ENCODE measurements at places on chromosomes 6 and 20.

- no peak for DNase-seq
Observed at GRCh38 chr20:5714261-5715041, 35.8 kb upstream of the SHLD1 start.

DNA sequence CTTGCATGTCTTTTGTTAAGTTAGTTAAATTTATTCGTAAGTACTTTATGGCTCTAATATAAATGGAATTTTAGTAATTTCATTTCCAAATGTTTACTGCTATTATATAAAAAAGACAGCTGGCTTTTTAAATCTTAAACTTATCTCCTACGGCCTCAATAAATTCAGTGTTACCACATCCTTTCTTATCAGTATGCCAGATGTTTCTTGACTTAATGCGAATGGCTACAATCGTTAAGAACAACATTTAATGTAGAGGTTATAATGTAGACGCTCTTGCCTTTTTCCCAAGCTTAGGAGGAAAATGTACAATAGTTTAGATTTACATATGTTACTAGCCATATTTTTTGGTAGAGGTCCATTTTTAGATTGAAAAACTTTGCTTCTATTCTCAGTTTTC lies 659.4 kb downstream of the TENT5A start:
- no peak for DNase-seq

DNA sequence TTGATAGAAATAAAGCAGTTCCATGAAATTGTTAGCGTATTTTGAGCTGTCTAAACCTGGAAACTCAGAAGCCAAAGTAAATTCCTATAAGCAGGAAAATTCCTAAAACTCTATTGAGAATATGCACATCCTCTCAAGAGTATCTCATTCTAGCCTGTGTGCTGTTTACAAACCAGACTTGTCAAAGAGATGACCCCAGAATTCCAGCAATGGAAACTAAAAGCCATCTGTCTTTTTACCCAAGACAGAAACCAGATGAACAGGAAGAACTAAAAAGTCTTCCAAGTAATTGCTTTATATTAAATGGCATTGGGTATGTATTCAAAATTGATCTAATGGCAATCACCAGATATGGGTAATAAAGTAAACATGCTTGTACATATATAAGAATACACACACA lies 92.6 kb downstream of the COL19A1 start:
- DNase-seq, result no peak

GRCh38 chr6:114210467-114210866 lies 132.4 kb downstream of the HS3ST5 start:
- DNase-seq, result no peak

DNA sequence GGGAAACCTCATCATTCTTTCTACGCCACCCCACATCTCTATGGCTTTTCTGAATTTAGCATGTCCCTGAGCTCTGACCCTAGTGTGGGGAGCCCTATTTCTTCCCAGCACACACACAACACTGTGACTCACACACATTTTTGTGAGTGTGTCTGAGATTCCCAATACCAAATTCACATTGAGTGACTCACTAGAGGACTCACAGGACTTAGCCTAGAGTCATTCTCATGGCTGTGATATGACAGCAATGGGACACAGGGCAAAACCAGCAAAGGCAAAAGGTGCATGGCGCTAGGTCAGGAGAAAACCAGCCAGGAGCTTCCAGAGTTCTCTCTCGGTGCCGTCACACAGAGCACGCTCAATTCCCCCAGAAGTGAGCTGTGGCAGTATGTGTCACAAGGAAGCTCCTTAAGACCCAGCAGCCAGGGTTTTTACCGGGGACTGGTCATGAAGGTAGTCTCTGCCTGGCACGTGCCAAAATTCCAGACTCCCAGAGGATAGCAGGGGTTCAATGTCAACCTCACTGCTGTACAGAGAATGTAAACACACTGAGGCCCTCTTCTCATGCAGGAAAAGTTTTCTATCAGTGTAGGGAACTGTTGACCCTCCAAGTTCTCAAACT lies 6.2 kb downstream of the CSTL1 start:
- peak; percentile 59 for DNase-seq

- no peak for DNase-seq
Observed at GRCh38 chr20:48209102-48209501, 423.8 kb upstream of the SULF2 start.

GRCh38 chr6:6978731-6979130 lies 129.0 kb upstream of the RREB1 start:
- no peak for DNase-seq

GRCh38 chr20:23092861-23093495 lies 6.9 kb upstream of the CD93 start:
- DNase-seq, result no peak

DNA sequence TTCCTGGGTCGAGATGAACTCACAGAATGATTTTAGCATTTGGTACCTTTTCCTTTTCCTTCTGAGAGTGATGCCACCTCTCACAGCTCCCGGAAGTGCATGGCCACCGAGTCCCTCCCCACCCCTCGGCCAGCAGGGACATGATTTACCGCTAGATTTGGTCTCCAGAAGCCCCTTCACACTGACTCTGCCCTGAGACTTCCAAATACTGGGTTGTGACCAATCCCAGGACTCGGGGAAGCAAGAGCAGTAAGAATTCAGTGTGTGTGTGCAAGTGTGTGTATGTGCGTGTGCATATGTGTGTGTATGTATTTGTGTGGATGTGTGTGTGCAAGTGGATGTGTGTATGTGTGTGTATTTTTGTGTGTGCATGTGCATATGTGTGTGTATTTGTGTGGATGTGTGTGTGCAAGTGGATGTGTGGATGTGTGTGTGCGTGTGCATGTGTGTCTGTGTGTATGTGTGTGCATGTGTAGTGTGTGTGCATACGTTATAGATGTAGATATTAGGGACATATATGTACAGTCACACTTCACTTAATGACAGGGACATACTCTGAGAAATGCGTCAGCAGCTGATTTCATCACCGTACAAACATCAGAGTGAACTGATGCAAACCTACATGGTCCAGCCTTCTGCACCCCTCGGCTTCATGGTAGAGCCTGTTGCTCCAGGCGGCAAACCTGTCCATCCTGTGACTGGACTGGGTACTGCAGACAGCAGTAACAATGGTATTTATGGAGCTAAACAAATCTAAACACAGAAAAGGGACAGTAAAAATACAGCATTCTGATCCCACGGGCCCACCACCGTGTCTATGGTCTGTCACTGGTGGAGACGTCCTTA lies 374.5 kb downstream of the TAF4 start:
- no peak for DNase-seq

DNA sequence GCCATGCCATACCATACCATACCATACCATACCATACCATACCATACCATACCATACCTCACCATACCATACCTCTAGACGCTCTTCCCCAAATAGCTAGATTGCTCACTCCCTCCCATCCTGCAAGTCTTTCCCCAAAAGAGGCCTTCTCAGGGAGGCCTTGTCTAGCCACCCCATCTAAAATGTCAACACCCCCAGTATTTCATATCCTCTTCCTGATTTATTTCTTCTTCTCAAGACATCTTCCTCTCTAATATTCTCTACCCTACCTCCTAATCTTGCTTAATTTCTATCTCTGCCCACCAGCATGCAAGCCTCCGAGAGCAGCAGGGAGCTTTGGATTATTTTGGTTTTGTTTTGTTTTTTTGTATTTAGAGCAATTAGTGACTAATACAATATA lies 225.2 kb upstream of the RREB1 start:
- DNase-seq, result no peak

DNA sequence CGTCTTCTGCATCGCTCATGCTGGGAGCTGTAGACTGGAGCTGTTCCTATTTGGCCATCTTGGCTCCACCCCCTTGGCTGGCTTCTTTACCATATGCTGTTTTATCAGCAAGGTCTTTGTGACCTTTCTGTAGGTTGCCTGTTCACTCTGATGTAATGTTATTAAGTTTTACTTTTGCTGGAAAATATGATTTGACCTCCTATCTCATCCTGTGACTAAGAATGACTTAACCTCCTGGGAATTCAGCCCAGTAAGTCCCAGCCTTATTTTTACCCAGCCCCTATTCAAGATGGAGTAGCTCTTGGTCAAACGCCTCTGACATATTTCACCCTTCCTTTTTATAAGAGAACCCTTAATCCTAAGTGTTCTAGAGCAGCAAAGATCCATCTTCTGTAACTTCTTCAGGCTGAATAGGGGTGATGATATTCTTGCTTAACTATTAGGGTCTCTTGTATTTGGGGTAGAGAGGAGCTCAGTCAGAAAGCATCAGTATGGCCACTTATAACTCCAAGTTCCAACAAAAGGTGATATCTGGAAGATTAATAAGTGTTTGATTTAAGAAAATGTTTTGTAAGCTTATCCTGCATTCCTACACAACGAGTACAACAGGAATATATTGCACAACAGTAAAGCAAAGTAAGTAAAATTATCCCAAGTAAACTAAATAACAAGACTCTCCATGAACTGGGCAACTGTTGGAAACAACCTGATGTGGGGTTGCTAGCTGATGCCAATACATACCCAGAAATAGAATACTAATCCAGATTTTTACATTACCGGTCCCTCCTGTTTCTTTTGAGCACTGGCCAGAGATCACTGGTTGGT lies 23.1 kb upstream of the HMGN3 start:
- no peak for DNase-seq

DNA sequence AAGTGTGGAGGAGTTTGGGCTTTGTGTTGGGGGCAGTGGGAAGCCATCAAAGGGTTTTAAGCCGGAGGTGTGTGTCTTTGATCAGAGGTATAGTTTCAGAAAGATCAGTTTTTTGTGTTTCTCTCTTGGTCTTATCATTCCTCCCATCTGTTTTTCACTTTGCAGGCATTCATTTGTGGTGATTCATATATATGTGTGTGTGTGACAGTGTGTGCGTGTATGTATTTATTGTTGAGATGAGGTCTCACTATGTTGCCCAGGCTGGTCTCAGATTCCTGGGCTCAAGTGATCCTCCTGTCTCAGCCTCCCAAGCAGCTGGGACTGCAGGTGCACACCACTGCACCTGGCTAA lies 11.1 kb upstream of the SERINC3 start:
- DNase-seq, result no peak

- DNase-seq, result no peak
Observed at GRCh38 chr20:10105046-10105445, 70.3 kb downstream of the ANKEF1 start.

DNA sequence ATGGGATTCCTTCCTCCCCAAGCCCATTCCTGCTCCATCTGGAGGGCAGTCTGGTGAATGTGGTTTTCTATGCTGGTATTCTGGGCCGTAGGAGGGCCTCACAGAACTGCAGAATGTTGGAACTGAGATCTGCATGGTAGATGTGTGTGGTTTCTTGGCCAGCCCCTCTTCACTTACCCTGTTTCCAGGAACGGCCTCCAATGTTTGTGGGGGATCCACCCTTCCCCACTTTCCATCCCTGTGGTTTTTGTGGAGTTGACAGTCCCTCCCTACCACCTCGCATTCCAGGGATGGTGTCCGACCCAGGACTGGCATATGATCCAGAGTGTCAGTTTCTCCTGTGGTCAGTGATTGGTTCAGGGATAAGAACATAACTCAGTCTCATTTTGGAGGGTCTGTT lies 26.7 kb upstream of the TMEM14A start:
- no peak for DNase-seq

GRCh38 chr20:741620-742019 lies 26.7 kb downstream of the SLC52A3 start:
- DNase-seq, result no peak

- no peak for DNase-seq
Observed at GRCh38 chr6:22366214-22366613, 69.4 kb upstream of the PRL start.

- DNase-seq, result no peak
Observed at GRCh38 chr6:127277878-127278843, 11.5 kb downstream of the RNF146 start.

GRCh38 chr20:10644458-10645204 lies 29.2 kb downstream of the JAG1 start:
- no peak for DNase-seq

DNA sequence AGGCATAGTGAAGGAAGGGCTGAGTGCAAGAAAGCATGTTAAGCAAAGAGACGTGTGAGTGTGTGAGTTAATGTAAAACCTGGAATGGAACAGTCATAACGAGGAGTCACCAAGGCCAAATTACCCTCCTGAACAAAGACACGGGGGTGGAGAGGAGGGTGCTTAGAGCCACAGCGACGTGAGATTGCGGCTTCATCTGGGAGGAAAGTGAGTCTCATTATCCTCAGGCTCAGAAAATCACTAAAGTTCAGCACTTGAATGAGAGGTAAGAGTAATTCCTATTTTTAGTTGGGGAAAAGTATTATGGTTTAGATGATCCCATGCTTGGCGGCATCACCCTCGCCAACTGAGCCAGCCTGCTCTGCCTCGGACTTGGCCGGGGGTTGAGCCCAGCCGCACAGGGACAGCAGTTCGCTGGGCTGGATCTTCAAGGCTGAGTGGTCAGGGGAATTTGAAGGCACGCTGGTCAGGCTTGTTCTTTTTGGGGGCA lies 136.6 kb downstream of the DTNBP1 start:
- no peak for DNase-seq

GRCh38 chr6:112058243-112059032 lies 4.5 kb downstream of the CCN6 start:
- no peak for DNase-seq

DNA sequence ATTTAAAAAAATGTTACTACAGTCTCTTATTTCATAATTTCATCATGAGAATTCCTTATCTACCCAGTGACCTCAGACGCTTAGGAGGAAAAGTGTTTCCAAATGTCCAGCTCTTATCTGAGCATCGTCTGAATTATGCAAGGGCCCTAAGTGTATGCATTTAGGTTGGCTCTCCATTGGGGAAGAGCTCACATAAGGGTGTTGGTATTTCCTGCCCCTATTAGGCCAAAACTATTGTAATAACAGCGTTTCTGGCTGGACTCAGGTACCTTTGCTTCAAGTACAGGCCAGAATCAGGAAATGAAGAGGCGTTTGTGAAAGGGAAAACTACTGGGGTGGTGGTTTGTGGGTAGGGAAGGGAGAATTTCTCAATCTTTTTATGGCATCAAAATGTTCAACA lies 40.4 kb upstream of the SGK1 start:
- no peak for DNase-seq

DNA sequence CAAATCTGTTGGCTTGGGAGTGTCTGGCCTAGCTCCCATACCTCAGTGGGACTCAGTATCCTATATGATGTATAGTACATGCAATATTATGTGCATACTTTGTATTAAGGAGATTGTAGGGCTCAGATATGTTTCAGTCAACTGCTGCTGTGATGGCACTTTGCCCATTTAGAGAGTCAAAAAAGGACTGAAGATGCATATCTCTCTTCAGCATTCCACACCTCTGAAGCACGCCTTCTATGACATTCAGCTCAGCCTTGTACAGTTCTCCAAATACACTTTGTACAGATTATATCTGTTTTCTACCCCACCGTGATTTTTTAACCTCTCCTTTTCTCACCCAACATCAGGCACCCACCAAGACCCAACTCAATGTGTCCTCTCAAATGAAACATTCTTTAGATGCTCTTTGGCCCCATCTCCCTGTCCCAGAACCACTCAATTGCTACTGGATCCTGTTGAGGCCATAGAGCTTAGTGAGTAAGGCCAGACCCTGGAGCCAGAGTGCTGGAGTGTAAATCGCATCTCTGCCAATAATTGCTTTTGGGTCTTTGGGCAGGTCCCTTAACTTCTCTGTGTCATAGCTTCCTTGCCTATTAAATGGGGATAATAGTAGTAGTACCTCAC lies 15.6 kb downstream of the ENPP1 start:
- DNase-seq, result no peak
